Stimulated activated naive CD4-positive, alpha-beta T cell (primary cell): ENCODE measurements at places on chromosomes 2 and 18.

GRCh38 chr2:124649001-124649400 is 623.9 kb downstream of the CNTNAP5 start:
- no peak for DNase-seq

DNA sequence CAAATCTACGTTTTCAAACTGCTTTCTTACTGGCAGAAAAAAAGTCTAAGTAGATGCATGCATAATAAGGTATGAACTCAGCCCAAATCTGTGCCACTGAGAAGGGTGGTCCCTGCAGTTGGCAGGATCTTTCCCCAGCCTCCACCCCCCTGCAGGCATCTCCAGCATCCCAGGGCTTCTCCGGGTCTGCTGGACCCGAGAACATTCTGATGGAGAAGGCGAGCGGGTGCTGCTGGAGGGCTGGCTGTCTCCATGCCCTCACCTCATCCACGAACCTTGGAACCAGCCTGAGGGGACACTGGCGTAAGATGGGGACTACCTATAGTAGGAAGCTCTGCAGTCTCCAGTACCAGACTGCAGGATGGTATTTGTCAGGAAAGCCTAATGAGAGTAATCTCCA is 198.9 kb downstream of the HDAC4 start:
- no peak for DNase-seq

DNA sequence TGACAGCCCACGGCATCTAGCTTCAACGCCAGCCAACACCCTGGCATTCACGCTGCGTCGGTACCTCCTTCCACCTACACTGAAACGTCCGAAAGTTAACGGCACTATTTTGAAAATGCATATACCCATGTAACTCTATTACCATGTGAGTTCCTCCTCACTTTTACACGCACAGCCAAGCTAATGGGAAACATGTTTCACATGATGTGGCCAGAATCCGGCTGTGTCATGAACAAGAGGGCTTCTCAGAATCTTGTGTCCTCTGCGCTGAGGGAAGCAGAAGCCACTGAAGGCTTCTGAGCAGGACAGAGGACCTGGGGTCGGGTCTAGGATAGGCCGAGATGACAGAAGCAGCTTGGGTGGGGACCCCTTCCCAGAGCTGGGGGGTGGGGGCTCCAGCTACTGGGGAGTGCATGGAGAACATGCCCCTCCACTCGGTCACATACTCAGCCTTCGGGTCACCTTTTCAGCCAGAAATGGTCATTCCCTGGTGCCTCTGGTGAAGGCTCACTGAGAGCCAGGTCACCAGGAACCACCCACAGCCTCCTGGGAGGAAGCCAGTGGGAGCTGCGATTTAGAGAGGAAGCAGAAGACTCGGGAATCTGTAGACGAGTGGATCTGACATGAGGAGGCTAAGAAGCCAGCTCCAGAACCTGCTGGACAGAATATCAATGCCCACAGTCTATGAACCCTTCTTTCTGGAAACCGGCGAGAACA is 41.5 kb downstream of the HDAC4 start:
- DNase-seq: no peak

GRCh38 chr18:44974174-44974573 is 293.5 kb downstream of the SETBP1 start:
- DNase-seq: no peak

DNA sequence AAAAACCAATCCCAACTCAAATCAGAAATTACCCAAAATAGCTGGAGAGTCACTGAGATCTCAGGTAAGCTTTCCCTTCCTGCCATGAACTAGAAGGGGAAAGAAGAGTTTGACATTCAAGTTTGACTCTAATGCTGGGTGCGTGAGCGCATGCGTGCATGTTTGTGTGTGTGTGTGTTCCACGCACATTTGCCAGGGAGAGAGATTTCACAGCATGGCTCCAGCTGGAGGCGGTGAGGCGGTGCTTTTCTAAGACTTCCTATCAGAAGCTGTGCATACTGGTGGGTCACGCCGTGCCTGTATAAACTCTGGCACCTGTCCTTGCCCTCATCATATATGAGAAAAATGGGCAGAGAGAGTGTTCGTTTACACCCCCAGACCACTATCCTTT is 116.2 kb downstream of the MSH2 start:
- DNase-seq: no peak

GRCh38 chr2:46942143-46942526 is 26.5 kb upstream of the MCFD2 start:
- DNase-seq: peak; percentile 58

DNA sequence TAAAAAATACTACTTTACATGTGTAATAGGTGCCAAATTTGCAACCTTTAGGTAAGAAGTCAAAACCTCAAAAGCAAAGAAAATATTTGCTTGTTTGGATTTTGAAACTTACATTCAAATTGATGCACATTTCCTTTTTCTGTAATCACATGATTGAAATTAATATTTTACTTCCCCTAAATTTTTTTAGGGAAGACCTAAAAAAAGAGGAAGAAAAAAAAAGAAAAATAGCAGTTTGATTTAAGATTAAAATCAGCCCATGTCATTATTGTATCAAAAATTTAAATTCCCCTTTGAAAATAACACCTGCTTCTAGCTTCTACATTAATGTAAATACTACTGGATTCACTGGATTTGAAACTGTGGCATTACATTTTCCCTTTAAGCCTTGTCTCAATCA is 68.2 kb upstream of the STON1 start:
- no peak for DNase-seq

GRCh38 chr18:69580107-69580506 is 179.4 kb downstream of the DOK6 start:
- DNase-seq: no peak

DNA sequence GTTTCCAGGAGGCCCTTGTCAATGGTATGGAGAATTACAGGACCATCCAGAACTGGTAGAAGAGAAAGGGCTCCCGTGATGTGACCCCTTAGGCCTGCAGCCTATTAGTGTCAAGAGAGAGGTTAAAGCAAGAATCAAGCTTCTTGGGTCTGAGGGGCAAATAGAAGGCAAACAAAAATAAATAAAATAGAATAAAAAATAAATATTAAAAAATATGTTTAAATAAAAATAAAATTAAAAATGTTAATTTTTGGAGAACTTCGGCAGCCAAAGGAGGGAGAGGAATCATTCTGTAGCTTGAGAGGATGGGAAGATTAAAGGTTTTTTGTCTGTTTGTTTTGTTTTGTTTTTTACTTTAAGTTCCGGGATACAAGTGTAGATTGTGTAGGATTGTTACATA is 15.2 kb upstream of the TMEM178A start:
- DNase-seq: no peak

- DNase-seq: no peak
Measured at GRCh38 chr2:33215299-33215698, 261.1 kb upstream of the RASGRP3 start.

GRCh38 chr2:123808243-123808642 is 216.8 kb upstream of the CNTNAP5 start:
- no peak for DNase-seq

DNA sequence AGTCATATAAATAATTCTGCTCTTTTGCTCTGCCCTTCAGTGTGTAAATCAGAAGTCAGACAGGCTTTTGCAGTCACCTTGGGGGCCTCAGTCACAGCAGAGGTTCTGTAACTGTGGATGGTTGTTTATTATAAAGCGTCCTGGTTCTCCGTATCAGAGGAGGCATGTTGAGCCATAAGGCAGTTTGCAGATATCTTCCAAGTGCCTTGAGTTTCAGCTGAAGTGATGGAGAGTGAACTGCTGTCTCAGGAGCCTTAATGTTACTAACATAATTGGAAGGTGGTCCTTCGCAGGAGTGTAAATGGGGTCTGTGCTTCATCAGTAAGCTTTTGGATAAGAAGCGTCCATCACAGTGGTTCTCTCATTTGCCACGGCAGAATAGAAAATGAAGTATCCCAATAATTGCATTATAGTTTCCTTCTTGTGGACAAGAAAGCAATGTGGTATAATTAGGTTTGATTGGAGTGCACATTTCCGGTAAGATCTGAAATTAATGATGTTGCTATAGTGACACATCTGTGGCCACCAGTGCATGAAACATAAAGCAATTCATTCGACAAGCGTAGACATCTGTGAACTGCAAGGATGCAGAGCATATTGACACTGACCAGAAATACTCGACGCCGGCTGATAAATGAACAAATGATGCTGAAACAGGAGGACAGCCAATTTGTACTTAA is 112.5 kb upstream of the NFATC1 start:
- no peak for DNase-seq

DNA sequence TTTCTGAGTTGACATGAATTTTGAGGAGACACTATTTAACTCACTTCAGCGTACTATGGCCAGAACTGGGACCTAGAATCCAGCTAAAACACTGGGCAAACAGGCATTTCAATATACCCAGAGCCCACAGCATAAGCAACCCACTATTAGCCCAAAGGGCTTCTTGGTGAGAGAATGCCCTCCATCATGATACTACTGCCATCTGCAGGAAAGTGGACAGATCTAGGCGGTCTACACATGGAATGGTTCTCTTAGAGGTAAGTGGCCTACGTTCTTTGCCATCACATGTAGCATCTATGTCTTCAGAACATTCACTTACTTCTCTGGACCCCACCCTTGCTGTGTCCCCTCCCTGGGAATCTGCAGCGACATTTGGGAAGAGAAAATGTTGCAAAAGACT is 181.3 kb upstream of the LINC00305 start:
- DNase-seq: no peak

GRCh38 chr18:35097195-35097594 is 56.0 kb downstream of the MAPRE2 start:
- DNase-seq: no peak

DNA sequence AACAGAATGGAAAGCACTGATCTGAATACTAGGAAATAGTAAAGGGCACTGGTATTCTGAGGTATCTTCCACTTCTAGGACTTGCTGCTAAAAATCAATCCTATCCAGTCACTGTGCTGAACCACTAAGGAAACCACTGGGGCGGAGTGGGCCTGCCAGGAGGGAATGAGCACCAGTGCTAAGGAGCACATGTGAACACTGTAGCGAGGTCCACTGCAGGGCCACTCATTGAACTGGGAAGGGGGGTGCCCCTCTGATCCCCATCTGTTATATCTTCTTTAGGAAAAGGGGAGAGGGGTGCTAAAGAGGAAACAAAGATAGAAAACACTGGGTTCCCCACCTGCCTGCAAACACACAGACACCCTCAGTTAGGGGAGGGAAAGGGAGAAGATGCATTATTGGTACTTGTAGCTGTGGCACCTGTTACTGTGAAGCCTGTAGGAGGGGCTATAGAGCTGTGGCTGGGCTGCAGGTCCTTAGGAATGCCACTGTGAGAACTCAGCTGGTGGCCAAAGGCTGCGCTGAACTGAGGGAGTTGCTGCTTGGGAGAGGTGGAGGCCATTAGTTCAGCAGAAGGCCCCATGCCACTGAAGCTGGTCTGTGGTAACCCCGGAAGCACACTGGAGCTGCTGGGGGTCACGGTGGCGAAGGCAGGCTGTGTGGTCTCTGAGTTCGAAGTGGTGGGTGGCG is 81.8 kb downstream of the INO80D start:
- DNase-seq: no peak

- DNase-seq: no peak
Measured at GRCh38 chr2:40725950-40726349, 274.1 kb upstream of the SLC8A1 start.

GRCh38 chr2:224729435-224729834 is 13.3 kb upstream of the CCDC195 start:
- DNase-seq: no peak

GRCh38 chr2:236546561-236547002 is 23.0 kb upstream of the ACKR3 start:
- peak; percentile 25 for DNase-seq

DNA sequence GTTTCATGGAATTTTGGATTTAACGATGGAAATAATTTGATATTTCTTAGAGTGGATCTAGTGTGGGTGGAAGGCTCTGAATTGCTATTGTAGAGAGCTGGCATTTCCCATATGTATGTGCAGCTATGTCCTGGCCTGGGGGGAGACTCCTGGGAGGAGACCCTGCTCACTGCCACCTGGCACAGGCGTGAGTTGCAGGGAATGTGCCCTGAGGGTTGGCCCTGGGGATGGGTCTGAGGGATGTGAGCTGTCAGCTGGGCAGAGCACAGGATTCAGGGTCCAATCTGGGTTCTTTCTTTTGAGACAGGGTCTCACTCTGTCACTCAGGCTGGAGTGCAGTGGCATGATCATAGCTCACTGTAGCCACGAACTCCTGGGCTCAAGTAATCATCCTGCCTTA is 120.2 kb downstream of the CLIP4 start:
- no peak for DNase-seq

DNA sequence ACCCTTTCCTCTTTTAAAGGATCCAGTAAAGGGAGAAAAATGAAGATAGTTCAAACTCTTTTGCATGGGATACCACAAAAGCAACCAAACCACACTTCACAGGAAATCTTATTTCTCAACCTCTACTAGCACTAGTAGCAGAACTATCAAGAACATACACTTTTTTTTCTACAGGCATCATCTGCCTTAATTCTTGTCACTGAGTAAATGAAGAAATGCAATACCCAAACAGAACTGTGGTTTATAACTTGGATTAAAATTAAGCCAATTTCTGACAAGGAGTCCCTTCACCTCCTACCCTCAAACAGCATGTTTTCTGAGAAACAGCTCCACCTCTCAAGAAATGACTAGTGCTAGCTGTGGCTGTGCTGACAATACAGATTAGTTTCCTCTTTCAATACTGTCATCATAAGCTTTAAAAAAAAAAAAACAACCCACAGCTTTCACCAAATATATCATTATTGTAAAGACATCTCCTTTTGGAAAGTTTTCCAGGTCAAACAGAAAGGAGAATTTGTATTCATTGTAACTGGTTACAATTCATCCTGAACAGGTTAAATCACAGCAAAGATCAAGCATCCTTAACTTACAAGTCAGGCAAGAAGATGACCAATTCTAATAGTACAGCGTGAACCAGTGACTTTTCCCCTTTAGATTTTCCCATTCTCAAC is 44.4 kb downstream of the PTPN2 start:
- no peak for DNase-seq

DNA sequence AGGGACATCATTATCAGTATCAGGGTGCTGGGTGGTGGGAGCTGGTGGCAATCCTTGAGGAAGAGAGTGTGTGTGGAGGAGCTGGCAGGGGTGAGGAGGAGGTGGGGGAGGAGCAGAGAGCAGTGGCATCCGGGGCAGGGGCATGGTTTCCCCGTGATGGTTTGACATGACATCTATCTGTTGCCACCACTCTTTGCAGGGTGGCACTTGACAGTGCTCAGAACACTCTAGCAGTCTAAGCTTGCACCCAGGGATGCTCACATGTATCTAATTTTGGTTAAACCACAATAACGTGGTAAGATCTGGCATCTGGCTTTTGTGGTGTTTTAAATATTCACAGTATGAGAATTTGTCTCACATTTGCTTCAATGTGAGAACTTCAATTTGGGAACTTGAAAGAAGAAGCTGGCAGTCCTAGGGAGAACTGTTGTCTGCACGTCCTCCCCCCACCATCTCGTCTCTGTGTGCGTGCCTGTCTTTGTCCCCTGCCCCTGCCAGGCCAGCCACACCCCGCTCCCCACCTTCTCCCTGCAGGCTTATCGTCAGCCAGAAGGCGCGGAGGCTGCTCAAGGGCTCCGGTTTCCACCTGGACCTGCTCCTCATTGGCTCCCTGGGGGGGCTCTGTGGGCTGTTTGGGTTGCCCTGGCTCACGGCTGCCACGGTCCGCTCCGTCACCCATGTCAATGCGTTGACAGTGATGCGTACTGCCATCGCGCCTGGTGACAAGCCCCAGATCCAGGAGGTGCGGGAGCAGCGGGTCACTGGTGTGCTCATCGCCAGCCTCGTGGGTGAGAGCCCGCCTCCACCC is 11.7 kb downstream of the SLC4A3 start:
- DNase-seq: no peak

GRCh38 chr18:79250301-79250981 is 145.3 kb upstream of the NFATC1 start:
- no peak for DNase-seq
